Stimulated activated CD8-positive, alpha-beta memory T cell treated with anti-CD3 and anti-CD28 coated beads, Interleukin-4, amount 100 ng/mL, for 1 hour (primary cell): ENCODE measurements at places on chromosomes 16 and 17.

DNA sequence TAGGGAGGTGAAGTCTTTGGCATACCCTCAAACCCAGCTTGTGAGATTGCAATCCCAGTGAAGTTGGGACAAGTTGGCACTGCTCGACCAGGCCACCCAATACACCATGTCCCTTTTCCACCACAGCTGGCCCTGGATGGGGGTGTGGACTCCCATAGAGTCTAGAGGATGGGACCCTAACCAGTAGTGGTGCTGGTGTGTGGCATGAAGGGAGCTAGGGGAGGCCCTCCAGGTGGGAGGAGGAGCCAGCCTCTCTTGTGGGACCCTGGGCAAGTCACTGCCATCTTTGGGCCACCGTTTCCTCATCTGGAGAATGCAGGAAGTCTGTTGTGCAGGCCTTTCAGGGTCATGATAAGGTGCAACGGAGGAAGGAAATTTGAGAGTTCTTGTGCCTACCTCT lies 1854.9 kb downstream of the TP53TG3F start:
- DNase-seq: no peak

GRCh38 chr17:45287526-45288500 lies 25.9 kb upstream of the SPATA32 start:
- DNase-seq: no peak

- DNase-seq: no peak
Observed at GRCh38 chr17:40203131-40203530, 16.0 kb upstream of the WIPF2 start.

DNA sequence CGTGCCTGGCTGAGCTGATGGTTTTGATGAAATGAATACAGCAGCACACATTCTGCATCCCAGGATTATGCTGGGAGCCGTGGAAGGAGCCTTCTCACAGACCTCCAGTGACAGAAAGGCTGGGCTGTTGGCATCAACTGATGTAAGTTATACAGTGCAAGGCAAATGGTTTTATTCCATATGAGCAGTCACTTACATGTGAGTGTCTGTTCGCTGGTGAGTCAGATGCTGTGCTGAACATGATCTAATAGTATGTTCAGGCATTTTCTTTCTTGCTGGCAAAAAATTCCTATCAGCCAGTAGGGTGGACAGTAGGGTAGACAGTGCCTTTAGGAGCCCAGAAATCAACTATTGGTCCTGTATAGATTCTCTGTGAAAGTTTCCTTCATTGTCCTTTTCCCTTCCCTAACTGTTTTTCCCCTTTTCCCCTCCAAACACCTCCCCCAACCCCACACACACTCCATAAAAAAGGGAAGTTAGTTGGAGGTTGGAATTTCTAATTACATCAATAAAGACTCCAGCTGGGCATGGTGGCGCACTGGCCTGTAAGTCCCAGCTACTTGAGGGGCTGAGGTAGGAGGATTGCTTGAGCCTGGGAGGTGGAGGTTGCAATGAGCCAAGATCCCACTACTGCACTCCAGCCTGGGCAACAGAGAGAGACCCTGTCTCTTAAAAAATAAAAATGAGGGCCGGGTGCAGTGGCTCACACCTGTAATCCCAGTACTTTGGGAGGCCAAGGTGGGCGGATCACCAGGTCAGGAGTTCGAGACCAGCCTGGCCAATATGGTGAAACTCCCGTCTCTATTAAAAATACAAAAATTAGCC lies 36.2 kb downstream of the LDHD start:
- no peak for DNase-seq

- no peak for DNase-seq
Observed at GRCh38 chr16:8996891-8997290, 33.2 kb upstream of the USP7 start.

GRCh38 chr17:82054351-82055022 lies 2.8 kb downstream of the GPS1 start:
- DNase-seq: no peak

GRCh38 chr17:43341715-43342588 lies 56.8 kb upstream of the ARL4D start:
- no peak for DNase-seq

DNA sequence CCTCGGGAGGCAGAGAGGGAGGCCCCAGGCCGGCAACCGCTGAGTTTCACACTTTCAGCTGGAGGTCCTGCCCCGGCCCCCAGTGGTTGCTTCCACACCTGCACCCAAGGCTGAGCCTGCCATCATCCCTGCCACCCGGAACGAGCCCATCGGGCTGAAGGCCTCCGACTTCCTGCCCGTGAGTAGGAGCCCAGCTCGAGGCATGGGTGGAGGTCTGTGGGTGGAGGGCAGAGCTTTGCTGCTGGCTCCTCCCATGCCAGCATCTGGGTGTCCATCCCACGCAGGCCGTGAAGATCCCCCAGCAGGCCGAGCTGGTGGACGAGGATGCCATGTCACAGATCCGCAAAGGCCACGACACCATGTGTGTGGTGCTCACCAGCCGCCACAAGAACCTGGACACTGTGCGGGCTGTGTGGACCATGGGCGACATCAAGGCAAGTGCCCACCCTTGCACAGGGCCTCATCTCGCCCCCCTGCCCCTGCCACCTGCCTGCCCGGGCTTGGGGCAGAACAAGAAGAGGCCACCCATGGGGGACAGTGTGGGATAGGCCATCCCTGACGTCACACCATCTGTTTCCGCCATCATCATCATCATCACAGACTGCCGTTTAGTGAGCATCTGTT lies 19.6 kb downstream of the KATNB1 start:
- no peak for DNase-seq

DNA sequence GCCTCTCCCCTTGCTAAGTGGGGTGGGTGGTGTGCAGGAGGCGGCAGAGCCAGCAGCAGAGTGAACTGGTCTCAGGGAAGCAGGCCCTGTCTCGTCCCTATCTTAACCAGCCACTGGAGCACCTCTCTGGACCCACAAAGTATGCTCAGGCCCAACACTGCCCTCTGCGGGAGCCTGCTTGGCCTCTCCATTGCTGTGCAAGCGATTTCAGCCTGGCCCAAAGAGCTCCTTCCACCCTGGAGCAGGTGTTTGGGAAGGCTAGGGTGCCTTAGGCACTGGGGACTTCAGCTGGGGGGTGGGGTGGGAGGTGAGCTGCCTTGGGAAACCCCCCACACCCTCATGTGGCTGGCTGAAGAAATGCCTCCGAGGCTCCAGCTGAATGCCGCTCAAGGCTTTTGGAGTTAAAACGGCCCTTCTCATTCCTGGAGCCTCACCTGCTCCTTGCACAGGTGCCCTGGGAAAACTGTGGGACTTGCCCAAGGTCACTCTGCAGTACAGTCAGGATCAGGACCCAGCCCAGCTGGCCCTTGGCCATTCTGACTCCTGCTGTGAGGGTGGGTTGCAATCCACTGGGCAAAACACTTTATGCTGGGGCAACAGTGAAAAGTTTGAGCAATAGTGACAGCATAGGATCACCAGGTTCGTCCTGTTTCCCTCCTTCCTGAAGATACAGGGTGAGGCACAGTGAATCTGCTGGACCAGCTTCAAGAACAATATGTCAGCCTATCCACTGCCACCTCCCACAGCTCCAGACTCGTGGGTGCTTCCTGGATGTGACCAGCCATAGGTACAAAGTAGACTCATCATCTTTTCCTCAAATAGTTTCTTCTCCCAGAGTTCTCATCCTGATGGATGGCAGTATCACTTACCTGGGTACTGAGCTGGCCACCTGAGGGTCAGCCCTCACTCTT lies 5.9 kb upstream of the UBE2O start:
- DNase-seq: no peak

DNA sequence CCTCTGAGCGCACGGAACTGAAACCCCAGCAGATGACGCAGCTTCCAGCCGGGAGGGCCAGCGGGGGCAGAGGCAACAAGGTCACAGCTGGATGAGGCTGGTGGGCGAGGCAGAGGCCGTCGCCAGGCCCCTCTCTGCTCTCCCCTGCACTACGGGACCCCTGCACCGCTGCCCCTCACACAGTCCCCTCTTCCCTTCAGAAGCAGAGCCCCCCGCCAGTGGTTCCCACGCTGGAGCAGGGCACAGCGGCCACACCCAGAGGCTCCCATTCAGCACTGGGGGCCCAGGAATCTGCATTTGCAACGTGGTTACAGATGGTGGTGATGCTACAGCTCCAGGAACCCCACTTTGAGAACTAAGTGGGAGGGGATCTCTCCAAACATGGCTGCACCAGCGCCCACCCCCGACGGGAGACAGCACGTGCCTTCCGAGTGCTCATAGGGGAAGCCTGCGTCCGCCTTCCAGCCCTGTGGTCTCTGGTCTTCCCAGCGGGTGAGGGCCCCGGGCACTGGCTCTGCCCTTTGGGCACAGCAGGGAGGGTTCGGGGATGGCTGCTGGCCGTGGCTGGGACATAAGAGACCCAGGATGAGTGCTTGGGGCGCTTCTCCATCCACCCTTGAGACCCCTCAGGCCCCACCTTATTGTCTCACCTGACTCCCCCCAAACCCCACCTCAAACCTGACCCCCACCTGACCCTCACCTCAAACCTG lies 4.7 kb upstream of the RAB40B start:
- no peak for DNase-seq

GRCh38 chr17:46003907-46004748 lies 5.1 kb downstream of the STH start:
- no peak for DNase-seq

DNA sequence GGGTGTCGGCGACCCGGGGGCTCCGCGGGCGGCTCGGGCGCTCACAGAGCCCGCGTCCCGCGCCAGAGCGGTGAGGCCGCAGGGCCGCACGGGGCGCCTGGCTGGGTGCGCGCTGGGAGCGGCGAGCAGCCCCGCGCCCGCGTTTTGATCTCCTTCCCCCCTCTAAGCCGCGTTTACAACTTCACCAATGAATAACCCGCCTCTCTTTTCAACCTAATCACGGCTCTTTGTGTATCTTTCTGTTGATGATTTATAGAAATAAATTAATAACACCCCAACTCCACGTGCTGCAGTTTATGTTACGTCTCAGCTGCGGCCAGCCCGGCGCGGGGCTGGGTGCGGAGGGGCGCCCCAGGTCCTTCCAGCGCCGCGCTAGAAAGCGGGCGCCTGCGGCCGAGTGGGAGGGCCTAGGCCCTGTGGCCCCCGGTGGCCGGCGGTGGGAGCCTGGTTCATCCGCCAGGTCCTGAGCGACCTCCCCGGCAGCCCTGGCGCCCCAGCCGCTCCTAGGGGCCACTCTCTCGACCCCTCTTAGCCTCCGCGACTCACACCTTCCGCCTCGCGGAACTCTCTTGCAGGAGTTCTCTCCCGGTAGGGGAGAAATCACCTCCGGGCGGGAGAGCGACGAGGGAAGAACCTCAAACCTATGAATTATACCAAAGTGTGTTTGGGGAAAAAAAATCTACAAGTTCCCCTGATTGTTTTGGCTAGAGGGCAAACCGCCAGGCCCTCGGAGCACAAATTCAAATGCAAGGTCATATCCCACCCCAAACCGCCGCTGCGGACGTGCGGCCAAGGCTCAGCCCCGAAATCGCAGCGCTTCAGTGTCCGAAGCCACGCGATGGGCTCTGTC lies 1.9 kb downstream of the HNF1B start:
- DNase-seq: no peak

GRCh38 chr17:47643116-47643515 lies 6.6 kb upstream of the KPNB1 start:
- no peak for DNase-seq

DNA sequence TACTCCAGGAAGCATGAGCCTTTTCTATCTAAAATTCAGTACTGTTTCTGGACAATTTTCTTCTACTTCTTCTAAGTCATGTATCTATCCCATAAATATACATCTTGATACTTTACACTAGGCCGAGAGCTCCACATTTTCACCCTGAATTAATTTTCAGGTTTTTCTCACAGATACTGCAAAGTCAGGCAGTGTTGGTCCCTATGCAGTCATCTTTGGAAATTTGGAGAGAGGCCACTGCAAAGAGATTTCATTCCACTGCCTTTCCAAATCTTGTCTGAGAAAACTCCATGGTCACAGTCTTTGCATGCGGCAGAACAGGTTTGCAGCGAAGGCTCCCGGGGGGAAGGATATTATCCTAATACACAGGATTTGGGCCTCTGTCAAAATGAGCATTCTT lies 28.2 kb downstream of the DUSP14 start:
- no peak for DNase-seq

DNA sequence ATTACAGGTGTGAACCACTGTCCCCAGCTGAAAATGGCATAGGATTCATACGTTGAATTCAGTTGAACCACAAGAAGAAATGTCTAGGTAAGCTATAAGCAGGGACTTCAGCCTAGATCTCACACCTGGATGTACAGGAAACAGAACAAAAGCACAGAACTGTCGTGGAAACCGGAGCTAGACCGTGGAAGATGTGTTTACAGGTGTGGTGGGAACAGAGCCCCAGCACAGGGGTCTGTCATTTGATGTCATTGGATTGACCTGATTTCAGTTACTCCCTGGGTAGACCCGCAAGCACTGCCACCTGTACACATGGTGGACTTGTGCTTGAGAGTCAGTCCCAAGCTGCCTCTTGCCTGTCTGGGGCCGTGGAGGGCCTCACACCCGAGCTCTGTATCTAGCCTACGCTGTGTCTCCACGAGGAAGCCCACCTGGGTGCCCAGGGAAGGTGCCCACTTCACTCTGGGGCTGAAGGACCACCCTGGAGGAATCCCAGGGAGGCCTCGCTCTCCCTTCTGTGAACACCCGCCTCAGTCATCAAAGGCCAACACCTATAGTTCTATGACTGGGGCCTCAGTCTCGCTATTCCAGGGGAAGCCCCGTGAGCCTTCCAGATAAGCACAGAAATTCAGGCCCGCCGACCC lies 32.2 kb upstream of the MLKL start:
- DNase-seq: no peak

GRCh38 chr16:23061669-23062068 lies 87.6 kb downstream of the USP31 start:
- DNase-seq: no peak

DNA sequence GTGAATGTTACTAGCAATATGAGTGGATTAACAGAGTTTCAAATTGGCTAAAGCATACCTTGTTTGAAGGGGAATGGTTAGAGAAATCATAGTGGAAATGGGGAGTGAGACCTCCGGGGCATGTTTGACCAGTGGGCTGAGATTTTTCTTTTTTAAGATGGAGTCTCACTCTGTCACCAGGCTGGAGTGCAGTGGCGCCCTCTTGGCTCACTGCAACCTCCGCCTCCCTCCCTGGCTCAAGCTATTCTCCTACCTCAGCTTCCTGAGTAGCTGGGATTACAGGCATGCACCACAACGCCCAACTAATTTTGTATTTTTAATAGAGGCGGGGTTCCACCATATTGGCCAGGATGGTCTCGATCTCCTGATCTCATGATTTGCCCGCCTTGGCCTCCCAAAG lies 9.6 kb downstream of the CDRT15 start:
- no peak for DNase-seq

GRCh38 chr16:84570739-84571403 lies 47.0 kb downstream of the COTL1 start:
- no peak for DNase-seq

DNA sequence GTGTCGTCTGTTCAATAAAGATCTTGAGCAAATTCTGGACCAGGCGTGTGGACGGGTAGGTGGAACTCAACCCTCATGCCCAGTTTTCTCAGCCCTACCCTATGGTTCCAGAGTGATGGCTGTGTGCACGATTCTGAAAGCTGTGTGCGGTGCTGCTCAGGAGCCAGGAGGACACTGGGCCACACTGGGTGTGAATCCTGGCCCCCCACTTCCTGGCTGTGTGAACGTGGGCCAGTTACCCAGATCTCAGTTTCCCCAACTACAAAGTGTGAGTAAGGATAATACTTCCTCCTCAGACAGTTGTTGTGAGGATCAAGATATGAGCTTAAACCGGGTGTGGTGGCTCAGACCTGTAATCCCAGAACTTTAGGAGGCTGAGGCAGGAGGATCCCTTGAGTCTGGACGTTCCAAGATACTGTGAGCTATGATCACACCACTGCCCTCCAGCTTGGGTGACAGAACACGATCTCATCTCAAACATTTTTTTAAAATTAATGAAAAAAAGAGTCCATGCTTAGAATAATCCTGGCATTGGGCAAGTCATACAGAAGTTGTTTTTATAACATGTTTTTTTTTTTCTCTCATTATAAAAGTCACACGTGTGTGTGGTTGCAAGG lies 14.7 kb upstream of the MPRIP start:
- DNase-seq: no peak
